T-helper 2 cell treated with Interferon-gamma antibody and Interleukin-4, amounts not matched to agents 5 μg/mL and 100 μg/mL, for 36 hours (primary cell): ENCODE measurements at places on chromosomes 3 and 15.
A peak's percentile ranks its signal among the peaks of the same experiment; 100 is the strongest.

- no peak overlapping the region for H3K27ac ChIP-seq
- H3K27me3 ChIP-seq = no peaks in the 10 kb centered on the region
- H3K36me3 ChIP-seq = no peaks in the 10 kb centered on the region
- no peak for DNase-seq
- no peak overlapping the region for H3K4me3 ChIP-seq
Measured at GRCh38 chr3:176583956-176584355, 613.3 kb downstream of the TBL1XR1 start.

GRCh38 chr3:130854208-130854864, 39.5 kb upstream of the ATP2C1 start:
- no peak overlapping the region for H3K4me3 ChIP-seq
- no peak overlapping the region for H3K27ac ChIP-seq
- DNase-seq = no peak
- peaks cover 28% of the 10 kb centered on the region for H3K4me1 ChIP-seq

DNA sequence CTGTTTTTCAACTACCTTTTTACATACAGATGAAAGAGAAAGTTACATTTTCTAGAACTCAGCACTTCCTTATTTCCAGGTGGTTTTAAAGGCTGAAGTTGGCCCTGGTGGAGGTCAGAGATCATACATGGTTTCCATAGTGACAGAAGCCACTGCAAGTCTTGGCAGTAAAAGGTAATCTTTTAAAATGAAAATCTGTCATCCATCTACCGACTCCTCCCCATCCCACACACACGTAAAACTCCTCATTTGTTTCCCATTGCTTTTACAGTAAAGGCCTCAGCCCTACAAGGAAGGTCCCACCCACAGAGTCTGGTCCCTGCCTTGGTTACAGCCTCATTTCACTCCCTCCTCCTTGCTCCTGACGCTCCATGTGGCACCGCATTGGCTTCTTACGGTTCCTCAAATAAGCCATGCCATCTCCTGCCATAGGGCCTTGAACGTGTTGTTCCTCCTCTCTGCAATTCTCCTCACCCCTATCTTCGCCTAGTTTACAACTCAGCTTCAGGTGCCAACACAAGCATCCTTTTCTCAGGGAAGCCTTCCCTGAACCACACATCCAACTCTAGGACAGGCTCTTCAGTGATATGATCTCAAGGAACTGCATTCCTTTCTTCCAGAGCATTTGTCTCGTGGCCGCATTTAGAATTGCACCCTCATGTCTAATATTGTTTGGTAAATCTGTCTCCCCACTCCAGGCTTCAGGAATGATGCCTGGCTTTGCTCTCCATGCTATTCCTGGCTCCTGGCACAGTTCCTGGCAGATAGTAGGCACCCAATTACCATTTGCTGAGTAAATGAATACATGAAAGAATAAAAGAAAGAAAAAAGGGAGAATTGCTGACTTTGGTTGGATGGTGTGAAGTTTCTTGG, 2.6 kb downstream of the CYP19A1 start:
- no peak for DNase-seq
- H3K4me1 ChIP-seq = no peaks in the 10 kb centered on the region
- H3K4me3 ChIP-seq = no peak overlapping the region
- no peak overlapping the region for H3K27ac ChIP-seq

- H3K36me3 ChIP-seq = no peaks in the 10 kb centered on the region
- no peak overlapping the region for H3K4me3 ChIP-seq
- peaks cover 4% of the 10 kb centered on the region for H3K4me1 ChIP-seq
- H3K27ac ChIP-seq = no peak overlapping the region
- H3K27me3 ChIP-seq = no peaks in the 10 kb centered on the region
- no peak for DNase-seq
Measured at GRCh38 chr3:9957214-9957613, 5.0 kb upstream of the PRRT3 start.

DNA sequence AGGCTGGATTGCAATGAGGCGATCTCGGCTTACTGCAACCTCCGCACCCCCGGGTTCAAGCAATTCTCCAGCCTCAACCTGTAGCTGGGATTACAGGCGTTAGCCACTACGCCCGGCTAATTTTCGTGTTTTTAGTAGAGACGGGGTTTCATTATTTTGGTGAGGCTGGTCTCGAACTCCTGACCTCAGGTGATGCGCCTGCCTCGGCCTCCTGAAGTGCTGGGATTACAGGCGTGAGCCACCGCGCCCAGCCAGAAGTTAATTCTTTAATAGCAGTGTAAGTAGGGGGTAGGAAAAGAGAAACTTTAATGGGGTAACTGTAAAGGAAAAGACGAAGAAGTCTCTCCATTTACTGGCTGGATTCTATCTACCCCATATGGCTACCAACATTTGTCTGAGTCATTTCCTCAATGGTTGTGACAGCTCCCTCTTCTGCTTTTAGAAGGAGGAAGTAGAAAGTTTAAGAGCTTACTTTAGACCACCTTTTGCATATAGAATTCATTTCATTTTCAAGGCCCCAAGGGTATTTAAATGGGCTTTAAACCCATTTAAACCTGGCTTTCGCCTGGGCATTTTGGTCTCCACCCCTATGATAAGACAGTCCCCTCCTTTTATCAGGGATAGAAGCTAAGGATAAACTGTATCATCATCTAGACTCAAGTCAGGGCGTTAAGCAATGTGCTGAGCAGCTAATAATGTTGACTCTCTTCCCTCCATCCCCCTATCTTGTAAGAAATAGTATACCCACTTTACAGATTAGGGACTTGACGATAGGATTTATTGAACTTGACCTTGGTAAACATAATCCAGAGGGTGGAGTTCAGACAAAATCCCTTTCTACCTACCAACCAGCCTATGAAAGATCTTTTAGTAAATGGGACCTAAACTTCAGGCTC, 1.1 kb upstream of the CDV3 start:
- peaks cover 34% of the 10 kb centered on the region for H3K4me1 ChIP-seq
- H3K27ac ChIP-seq = peak overlapping the region; percentile 100
- peaks cover 26% of the 10 kb centered on the region for H3K36me3 ChIP-seq
- DNase-seq = peak; percentile 21
- peak overlapping the region; percentile 92 for H3K4me3 ChIP-seq
- no peaks in the 10 kb centered on the region for H3K27me3 ChIP-seq

GRCh38 chr3:39361252-39361927, 21.8 kb upstream of the SLC25A38 start:
- peak overlapping the region; percentile 92 for H3K27ac ChIP-seq
- peak; percentile 84 for DNase-seq

- H3K36me3 ChIP-seq = peaks cover 1% of the 10 kb centered on the region
- no peak overlapping the region for H3K27ac ChIP-seq
- peak; percentile 4 for DNase-seq
- H3K27me3 ChIP-seq = peaks cover 76% of the 10 kb centered on the region
Measured at GRCh38 chr3:61562042-61562720, 810 bp downstream of the PTPRG start.
